ENCODE measurements at places on chromosomes 13 and 19.

DNA sequence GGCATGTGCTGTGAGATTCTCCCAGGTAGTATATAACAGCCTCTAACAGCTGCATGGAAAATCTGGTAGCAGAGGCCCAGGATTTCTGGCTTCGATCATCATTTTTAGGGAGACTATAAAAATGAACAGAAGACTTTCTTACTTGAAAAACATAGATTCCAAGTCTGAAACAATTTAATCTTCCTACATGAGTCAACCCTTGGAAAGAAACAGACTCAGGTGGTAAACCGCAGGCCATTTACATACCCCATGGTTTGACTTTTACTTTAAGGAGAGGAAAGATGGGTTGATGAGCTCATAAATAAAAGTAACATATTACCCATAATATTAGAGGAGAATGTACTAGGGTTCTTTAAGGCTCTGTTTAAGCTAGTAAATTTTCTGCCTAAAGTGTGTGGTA lies 121.6 kb downstream of the CYSLTR2 start:
- DNase-seq, result no peak

DNA sequence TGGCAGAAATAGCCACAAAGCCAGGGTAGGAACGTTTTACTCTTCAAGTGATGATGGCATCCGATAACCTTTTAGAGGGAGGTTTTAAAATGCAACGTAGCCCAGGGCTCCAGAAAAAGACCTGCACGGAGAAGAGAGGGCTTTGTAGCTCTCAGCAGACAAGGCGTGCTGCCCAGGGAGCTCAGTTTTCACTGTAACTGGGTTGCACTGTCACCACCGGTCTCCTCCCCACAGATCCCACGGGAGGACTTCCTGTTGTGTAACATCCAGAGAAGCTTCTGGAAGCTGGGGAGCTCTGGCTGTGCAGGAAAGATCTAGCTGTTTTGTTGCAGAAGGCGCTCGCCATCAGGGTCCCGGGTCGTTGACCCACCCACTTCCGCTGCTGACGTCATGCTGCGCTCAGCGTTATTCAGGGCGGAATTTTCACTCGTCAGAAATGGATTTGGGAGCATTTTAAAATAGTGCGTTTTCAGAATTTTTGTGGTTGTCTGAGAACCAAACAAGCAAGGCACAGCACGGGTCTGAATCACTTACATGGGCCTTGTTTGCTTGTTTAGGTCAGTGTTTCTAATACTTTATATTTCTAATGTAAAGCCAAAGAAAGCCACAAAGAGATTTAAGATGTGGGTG lies 50.8 kb downstream of the ATP11A start:
- DNase-seq, result no peak

GRCh38 chr19:46049597-46049996 lies 8.8 kb upstream of the IGFL4 start:
- no peak for DNase-seq

GRCh38 chr13:71852736-71853135 lies 14.3 kb downstream of the DACH1 start:
- DNase-seq, result no peak

GRCh38 chr13:30730526-30730925 lies 4.8 kb upstream of the ALOX5AP start:
- no peak for DNase-seq

GRCh38 chr19:28468701-28469459 lies 744.1 kb downstream of the UQCRFS1 start:
- no peak for DNase-seq

GRCh38 chr13:109840201-109840892 lies 54.0 kb upstream of the IRS2 start:
- DNase-seq, result no peak

- DNase-seq, result no peak
These were observed 12.3 kb upstream of the DNMT1 start for GRCh38 chr19:10207026-10207425.

DNA sequence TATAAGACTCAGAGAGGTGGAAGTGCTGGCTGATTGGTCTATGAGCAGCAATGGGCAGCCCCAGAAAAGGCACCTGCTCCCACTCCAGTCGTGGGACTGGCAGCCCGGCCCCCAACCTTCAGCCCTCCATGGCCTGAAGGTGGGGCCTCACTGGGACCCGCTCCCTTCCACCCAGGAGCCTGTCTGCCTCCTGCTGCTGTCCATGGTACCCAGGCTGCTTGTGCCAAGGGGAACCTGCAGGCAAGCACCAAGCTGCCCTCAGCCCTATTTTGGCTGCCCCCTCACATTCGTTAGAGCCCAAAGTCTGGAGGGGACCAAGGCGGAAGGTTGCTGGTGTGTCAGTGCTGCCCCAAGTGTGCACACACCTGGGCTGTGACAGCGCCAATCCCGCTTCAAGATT lies 2304.9 kb downstream of the PCDH9 start:
- no peak for DNase-seq

DNA sequence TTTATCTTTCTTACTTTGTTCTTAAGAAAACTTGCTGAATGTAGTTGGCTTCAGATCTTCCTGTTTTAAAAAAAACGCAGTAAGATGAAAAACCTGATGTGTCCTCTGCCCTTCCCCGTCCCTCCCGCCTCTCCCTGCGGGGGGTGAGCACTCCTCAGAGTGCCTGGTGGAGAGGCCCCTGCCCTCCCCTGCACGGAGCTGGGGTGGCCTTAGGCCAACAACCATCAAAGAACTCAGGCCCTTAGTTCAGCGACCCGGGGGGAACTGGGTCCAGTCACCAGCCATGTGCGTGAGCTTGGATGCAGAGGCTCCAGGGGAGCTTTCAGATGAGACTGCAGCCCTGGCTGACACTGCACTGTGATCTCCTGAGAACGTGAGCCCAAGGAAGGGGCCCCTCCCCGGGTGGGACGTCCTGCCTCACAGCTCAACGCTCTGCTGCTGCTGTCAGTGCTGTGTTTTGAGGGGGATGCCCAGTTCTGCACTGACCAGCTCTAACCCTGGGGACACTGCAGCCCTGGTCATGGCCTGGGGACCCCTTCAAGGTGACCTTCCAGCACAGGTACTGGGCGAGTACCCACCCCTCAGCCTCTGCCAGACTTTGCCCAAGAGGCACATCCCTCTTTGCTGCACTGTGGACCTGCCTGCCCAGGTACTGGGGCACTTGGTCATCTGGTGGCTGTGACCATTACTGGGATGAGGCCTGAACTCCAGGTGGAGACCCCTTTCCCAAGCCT lies 42.7 kb downstream of the ANKRD10 start:
- DNase-seq, result no peak

DNA sequence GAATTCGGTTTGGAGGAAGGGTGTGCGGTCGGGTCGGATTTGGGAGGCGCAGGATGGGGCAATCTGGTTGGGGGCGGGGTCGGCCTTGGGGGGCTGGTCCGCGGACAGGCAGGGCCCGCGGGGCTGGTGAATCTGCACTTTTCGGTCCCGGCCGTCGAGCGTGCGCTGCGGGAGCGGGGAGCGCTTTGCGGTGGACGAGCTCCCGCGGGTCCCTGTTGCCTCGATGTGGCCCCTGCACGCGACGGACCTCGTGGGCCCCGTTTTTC lies 11.9 kb downstream of the PEAK3 start:
- DNase-seq, result no peak

DNA sequence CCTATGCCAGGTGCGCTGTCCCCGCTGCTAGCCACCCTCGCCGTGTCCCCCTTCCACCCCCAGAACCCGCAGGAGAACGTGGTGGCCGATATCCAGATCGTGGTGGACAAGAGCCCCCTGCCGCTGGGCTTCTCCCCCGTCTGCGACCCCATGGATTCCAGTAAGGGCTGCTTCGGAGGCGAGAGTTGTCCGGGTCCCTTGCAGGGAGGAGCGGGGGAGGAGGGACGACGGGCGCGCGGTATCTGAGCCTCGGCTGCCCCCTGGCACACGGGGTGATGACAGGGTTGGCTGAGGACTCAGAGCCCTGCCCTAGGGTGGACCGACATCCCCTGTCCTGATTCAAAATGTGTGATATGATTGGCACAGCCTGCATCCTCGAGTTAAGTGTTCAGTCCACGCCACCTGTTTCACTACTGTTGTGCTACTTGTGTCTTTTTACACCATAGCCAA lies 653 bp downstream of the MVB12A start:
- DNase-seq, result no peak

- no peak for DNase-seq
These were observed 101.0 kb upstream of the SPRY2 start for GRCh38 chr13:80441968-80442367.

DNA sequence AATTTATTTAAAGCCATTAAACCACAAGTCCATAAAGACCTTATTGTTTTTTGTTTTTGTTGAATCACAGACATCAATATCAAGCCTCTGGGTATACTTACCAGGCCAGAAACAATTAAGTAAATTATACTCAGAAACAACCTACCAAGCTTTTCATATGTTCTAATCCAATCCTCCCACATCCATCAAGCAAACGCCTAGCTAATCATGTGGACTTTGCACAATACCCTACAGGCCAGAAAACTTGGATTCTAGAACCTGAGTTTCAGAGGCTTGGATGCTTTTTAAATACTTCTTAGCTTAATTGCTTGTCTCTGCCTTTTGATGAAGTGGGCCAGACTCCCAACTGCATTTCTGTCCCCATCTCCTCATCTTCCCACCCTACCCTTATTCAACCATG lies 39.9 kb downstream of the TGDS start:
- no peak for DNase-seq

DNA sequence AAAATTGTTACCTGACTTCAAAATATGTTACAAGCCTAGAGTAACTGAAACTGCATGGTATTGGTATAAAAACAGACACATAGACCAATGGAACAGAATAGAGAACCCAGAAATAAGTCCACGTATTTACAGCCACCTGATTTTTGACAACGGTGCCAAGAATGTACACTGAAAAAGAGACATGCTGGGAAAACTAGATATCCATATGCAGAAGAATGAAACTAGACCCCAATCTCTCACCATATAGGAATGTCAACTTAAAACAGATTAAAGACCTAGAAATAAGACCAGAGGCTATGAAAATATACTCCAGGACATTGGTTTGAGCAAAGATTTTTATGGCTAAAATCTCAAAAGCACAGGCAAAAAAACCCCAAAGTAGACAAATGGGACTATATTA lies 76.5 kb downstream of the LATS2 start:
- no peak for DNase-seq

DNA sequence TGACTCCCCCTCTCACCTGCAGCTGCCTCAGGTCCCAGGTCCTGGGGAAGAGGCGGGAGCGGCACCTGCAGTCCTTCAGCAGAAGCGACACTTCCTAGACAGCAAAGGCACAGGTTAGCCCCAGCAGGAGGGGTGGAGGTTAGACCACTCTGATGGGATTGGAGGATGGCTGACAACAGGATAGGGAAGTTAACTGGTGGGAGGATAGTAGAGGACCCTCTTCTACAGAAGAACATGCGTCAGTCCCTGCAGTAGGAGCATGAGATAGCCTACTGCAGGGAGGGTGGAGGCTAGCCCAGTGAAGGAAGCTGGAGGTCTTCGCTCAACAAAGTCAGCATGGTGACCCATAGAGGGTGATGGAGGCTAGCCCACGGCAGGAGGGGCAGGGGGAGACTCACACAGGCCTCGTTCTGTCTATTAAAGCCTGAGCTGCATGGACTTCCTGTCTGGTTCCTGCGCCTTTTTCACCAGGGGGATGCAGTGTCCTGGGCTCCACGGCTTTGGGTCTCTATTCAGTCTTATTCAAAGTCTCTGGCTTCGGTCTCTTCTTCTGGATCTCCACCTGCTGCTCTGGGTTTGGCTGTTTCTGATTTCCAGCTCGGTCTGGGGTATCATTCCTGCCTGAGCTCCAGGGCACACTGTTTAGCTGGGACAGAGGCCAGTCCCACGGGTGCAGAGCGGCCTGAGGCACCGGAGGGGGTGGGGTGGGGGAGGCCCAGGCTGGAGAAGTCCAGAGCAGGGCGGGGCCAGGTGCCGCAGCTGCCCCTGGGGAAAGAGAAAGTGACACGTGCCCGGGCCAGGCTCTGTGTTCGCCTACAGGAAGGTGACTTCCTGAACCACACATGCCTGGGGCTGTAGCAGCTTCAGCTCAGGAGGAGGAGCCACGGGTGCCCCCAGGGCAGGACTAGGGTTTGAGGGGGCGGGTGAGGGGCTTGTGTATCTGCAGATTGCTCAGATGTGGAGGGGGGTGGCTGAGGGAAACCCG lies 7.3 kb downstream of the IFNL3 start:
- DNase-seq, result no peak

DNA sequence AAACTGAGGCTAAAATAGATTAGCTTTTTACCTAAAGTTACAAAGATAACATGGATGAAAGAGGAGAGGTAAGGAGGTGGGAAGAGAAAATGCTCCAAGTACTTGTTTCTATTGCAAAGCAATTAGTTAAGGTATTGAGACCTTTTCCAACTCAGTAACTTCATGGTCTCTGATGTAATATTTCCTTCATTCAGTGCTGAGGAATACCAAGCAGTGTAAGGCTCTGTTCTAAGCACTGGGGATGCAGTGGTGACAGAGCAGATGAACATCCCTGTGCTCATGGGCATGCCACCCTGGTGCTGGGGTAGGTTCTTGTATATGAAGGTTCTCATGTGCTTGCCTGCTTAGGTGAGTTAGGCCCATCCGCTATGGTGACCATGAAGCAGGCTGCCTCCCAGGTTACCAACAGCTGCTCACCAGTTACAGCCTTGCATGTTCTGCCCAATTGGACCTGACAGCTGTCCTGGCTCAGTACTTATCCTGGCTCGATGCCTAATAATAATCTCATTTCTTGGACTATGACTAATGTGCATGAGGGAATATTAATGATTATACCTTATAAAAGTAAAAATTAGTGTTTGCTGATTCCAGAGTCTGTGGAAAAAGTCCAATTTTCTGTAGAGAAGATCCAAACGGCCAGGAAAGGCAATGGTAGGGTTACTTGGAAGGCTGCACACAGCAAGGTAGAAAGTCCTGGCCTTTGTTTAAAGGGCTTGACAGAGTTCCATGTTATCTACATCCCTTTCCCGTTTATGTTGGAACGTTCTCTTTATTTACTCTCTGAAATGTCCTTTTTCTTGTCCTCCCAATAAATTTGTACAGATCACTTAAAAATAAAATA lies 48.3 kb downstream of the LATS2 start:
- DNase-seq, result no peak

GRCh38 chr19:31104451-31104850 lies 244.8 kb downstream of the TSHZ3 start:
- no peak for DNase-seq

DNA sequence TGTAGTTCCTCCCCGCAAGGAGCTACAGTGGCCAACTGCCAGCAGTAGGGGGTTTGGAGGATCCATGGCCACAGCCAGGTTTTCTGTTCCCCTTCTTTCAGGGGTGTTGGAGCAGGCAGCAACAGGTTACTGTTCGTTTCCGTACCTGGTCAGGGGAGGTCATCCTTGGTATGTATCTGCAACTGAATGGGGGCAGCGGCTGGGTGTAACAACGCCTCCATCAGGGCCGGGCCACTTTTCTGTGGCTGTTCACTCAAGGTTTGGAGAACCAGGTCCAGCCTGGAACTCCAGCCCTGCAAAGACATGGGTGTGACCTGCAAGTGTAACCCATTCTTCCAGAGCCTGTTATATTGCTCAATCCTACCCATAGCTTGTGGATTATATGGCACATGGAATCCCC lies 732.3 kb upstream of the MIR17HG start:
- DNase-seq, result no peak

All from activated T-helper 9 cell treated with anti-CD3 and anti-CD28 coated beads, Interleukin-2, amount 50 U/mL, for 16 hours (primary cell).